ENCODE measurements at places on chromosomes 2 and 18. TPM values are rescaled to one million over a fixed set of nuclear protein-coding genes. Genes with fewer than 3 reads are reported as not detected.

DNA sequence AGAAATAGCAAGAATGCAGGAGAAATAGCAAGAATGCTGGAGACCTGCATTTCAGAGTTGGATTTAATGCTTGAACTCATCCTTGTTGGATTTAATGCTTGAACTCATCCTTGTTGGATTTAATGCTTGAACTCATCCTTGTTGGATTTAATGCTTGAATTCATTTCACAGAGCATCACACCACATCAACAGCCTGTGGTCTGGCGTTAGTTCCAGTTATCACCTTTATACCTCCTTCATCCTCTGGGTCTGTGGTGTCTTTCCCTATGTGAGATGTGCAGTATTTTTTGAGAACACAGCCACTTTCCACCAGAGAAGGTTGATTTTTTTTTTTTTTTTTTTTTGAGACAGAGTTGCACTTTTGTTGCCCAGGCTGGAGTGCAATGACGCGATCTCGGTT is 546.4 kb upstream of the SOX11 start:
- no peak for DNase-seq

DNA sequence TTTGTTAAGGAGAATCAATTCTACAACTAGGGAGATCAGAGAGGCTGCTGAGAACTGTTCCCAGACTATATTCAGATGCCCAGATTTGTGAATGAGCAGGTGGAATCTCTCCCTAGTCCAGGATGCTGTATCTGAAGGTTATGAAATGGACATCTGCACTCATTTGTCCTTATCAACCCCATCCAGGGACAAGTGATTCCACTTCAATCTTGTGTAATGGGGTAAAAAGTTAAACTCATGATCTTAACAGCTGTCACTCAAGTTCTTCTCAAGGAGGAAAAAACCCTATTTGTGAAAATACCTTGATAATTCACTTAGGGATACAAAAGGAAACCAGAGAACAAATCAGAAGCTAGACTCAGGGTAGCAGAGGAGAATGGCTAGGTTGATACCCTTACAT is 144.8 kb downstream of the PLCL1 start:
- DNase-seq = no peak

DNA sequence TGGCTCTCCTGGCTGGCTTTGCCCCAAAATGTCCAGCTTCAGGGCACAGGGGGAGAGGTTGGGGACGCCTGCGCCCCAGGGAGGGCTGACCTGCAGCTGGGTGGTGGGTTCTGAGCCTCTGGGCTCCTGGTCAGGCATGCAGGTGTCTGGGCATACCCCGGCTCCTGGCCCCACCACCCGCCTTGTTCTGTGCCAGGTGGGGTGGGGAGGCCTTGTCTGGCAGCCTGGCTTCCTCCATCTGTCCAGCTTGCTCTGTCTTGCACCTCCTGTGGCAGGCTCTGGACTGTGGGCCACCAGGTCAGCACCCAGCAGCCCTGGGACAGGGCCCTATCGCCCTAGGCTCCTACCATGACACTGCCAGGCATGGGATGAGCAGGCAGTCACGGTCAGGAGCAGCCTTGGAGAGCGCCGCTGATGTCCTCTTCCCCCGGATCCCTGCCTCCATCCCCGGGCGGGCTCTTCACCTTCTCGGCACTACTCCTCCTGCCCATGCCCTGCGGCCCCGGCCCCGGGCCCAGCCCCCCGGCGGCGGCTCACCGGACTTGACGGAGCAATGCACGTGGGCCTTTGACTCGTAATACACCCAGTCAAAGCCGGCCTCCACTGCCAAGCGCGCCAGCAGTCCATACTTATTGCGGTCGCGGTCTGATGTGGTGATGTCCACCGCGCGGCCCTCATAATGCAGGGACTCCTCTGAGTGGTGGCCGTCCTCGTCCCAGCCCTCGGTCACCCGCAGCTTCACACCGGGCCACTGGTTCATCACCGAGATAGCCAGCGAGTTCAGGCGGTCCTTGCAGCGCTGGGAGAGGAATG is 3.6 kb downstream of the IHH start:
- no peak for DNase-seq

DNA sequence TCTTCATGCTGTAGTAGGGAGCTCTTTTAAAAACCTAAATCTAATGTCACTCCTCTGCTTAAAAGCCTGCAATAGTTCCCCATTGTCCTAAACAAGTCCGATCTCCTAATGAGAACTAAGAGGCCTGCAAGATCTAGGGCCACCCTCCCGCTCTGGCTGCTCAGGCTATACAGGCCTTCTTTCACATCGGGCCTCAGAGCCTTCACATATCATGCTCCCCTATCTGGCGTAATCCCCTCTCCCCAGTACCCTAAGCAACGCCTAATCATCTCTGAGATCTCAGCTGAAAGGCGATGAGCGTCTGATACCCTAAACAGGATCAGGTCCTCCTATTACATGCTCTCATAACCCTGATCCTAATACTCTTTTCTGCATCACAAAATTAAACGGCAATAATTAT is 1.9 kb downstream of the MAP4K3 start:
- DNase-seq = peak; percentile 15

DNA sequence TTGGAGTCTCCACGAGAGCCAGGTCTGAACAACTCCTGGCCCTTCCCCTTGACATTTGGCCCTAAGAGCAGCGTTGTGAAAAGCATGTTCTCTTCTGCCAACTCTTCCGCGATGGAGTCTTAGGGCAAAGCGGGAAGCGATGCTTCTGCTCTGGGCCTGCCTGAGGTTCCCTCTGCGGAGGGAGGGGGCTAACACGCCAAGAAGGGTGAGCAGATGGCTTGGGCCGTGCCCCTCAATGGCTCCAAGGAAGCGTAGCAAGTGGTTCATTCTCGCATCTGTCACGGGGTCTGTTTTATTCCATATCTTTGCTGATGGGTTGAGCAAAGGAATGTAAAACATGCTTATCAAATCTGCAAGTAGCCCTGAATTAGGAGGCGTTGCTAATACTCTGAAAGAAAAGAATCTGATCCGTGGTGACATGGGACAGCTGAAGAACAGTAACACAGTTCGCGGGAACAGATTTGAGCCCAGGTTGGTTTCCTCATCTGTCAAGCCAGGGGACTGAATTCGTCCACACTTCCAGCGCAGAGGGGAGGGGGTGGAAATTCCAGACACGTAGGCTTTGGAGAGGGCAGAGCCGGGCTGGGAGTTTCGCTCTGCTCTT is 38.0 kb downstream of the DNMT3A start:
- DNase-seq = no peak

DNA sequence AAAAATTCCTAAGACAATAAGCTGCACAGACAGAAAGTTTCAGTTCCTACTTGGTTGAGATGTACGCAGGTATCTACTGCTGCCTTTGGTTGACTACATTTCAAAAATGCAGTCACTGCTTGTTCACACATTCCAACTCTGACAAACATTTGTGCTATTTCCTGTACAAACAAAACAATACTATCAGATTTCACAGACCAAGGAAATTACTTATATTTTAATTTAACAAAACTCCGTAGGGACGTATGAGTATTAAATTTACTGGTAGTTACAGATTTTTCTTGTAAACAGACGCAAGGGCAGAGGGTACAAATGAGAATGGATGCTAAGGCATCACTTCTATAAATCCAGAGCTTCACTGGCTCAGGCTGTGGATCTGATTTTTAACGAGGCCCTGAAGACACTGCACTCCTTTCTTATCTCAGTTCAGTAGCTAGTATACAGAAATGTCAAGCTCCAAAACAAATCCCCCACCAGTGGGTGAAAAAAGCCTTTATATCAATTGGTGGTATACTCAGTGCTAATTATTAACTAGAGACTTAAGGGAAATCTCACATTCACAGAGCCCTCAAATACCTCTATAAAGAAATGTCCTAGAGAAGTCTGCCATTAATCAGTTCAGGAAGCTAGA is 31.7 kb upstream of the TTC32 start:
- no peak for DNase-seq

DNA sequence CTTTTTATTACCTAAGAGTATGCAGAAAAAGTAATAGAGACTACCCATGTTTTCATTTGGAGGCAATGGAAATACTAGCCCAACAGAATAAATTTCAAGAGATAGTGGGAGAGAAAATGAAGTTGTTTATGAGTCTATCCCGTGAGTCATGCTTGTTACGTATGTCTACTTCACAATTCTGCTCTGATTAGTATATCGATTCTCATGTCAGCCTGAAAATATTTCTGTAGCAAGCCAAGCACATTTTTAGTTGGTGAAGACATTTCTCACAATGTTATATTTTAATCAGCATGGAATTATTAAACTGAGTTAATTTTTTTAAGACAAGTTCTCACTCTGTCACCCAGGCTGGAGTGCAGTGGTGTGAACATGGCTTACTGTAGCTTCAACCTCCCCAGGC is 346.1 kb downstream of the RPRM start:
- DNase-seq = no peak

- DNase-seq = no peak
Observed at GRCh38 chr2:33660416-33661123, 61.5 kb upstream of the FAM98A start.

DNA sequence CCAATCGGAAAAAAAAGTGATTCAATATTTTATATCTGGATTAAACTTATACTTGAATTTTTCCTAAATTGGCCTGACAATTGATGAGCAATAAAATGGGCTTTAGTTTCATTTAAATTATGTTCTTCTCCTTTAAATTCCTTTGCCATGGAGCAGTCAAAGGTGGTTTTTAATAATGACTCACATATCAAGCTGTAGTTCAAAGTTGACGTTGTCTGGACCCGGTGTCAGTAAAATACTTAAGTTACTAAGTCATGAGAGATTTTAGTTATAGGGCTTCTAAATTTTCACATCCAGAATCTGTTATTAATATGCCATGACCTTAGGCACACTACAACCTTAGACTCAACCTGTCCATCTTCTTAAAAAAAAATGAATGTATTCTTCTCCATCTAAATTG is 62.5 kb downstream of the CDH2 start:
- DNase-seq = no peak

DNA sequence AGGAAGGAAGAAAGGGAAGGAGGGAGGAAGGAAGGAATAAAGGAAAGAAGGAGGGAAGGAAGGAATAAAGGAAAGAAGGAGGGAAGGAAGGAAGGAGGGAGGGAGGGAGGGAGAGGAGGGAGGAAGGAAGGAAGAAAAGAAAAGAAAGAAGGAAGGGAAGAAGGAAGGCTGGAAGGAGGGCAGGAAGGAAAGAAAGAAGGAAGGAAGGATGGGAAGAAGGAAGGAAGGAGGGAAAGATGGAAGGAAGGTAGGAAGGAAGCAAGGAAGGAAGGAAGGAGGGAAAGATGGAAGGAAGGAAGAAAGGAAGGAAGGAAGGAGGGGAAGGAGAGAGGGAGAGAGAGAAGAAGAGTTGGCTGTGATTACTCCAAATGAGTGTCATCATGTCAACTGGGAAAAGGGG is 190.6 kb downstream of the ACKR3 start:
- no peak for DNase-seq

GRCh38 chr2:60553495-60554073 is at the start of gene BCL11A:
Gene BCL11A, minus strand, starts transcription at chr2:60553654. Its CDS starts 384 bp downstream, at chr2:60553270.
- peak; percentile 59 for DNase-seq

DNA sequence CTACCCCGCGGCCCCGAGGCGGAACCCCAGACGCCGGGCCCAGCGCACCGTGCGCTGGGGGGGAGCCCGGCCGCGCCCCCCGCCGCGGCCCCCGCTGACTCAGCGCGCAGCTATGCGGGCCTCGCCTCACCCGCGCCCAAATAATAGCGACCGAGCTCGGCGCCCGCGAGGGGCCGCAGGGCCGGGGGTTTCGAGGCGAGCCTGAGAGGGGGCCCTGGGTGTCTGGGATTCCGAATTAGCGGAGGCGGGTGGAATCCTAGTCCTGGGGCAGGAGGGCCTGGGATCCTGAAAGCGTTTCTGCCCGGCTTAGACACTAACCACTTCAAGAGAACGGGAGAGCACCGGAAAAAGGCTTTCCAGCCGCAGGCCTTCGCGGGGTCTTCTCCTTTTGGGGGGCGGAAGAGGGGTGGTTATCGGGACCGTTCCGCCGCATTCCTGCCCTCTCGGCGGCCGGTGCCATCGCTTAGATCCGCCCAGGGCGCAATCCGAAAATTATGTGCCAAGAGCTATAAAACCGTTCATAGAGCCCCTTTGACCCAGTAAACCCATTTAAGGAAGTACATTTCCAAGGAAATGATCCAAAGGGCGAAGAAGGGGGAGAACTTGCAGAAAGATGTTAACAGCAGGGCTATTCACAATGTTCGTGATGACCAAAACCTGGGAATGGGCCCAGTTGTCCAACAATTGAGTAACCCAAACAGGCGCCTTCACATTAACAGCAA is 681 bp upstream of the ROCK2 start:
- no peak for DNase-seq

- no peak for DNase-seq
Observed at GRCh38 chr2:223578846-223579245, 23.3 kb downstream of the SCG2 start.

GRCh38 chr18:46761059-46761769 is 4.4 kb upstream of the ST8SIA5 start:
- DNase-seq = no peak

- DNase-seq = no peak
Observed at GRCh38 chr2:169712791-169713227, 18.5 kb downstream of the PHOSPHO2 start.

DNA sequence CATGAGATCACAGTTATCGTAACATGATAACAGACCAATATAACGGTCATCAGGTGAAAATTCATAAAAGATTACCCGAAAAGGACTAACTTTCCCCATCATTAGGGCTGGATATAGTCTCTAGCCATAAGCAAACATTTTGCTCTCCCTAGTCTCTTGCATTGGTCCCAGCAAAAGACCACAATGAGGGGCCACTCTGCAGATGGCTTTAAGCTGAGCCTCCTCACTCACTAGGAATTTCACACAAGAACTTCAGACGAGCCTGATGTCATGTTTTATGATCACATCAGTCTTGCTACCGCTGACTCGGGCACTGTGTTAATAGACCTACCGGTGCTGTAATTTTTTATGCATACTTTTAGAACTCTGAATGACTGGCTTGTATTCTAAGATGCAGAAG is 35.2 kb downstream of the STK17B start:
- no peak for DNase-seq

DNA sequence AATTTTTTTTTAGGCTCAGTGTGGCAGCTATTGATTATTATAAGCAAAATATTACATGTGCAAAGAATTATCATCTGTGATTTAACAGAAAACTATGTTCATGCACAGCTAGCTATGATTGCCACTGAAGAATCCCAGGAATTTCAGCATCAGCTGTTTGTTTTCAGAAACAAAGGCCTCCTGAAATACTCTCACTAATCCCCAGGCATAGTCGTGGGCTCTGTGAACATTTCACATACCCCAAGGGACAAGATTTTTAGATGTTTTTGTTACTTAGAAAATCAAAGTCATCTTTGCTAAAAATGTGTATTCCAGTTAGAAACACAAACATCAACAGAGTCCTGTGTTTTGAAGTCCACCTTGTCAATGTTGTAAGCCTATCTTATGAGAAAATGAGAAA is 156.1 kb downstream of the MYO1B start:
- DNase-seq = no peak

IL36RN gene
- total RNA-seq = not detected

MERTK gene
- total RNA-seq = 2.4 TPM

PROKR1 gene
- total RNA-seq = 0.82 TPM

GKN1 gene
- not detected for total RNA-seq

SPDYA gene
- total RNA-seq = 0.82 TPM

RTP5 gene
- 2.4 TPM for total RNA-seq

RUFY4 gene
- not detected for total RNA-seq

DOK6 gene
- total RNA-seq = 68.1 TPM

STON1 gene
- 3.7 TPM for total RNA-seq

MC2R gene
- total RNA-seq = under 0.01 TPM
